ENCODE measurements at places on chromosomes 2 and 18.

DNA sequence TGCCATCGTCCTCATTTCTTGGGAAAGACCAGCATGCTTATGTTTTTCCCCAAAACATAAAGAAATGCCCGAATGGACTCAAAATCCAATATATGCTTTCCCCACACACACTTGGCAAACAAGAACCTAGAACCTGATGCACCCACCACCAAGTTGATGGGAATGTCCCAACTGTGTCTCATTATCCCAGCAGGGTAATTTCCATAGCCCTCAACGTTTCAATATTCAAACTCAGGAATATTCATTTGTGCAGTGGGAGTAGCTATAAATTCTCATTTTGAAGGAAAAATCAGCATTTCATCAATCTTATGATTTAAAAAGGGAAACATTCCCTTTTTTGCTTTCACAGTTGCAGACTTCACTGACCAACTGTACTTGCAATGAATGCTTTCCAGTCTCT lies 50.7 kb downstream of the SNORC start:
- no peak for DNase-seq

DNA sequence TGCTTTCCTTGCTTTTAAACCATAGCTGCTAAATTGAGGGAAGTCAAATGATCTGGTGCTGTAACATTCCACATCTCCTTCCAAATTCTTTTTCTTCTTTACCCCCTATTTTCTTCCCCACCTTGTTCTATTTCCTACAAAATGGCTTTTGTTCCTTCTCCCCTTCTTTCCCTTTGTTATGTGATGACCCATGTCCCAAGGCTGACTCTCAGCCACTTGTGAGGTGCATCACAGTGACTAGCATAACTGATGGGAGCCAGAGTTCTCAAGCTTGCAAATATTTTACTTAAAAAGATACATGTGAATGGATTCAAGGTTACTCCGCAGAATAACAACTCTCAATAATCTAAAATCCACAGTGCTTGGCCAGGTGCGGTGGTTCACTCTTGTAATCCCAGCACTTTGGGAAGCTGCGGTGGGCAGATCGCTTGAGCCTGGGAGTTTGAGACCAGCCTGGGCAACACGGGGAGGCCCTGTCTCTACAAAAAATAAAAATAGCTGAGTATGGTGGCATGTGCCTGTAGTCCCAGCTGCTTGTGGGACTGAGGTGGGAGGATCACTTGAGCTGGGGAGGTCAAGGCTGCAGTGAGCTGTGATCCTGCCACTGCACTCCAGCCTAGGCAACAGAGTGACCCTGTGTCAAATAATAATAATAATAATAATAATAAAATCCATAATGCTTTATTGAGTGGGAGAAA lies 100.1 kb upstream of the CERS6 start:
- DNase-seq: no peak

DNA sequence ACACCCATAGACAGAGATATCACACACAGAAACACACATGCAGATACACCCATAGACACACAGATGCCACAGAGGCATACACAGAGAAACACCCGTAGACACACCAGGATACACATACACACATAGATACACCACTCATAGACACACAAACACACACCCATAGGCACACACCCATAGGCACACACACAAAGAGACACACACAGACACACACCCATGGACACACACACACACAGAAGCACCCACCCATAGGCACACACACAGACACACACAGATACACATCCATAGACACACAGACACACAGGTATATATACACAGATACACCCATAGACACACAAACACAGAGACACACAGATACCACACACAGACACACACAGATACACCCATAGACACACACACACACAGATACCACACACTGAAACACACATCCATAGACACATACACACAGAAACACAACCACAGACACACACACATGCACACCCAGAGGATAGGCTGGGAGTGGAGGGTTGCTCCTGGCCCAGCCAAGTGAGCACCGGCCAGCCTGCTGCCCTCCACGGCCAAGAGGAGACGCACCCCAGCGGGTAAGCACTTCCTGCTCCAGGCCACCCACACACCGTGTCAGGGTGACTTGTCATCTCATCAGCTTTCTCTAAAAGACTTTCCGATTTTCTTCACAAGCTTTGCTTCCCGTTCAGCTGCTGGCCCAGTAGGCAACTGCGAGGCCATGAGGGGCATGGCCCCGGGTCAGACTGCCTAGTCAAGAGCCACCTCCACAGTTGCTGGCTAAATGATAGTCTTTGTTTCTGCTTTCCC lies 14.1 kb upstream of the CNNM3 start:
- DNase-seq: no peak

DNA sequence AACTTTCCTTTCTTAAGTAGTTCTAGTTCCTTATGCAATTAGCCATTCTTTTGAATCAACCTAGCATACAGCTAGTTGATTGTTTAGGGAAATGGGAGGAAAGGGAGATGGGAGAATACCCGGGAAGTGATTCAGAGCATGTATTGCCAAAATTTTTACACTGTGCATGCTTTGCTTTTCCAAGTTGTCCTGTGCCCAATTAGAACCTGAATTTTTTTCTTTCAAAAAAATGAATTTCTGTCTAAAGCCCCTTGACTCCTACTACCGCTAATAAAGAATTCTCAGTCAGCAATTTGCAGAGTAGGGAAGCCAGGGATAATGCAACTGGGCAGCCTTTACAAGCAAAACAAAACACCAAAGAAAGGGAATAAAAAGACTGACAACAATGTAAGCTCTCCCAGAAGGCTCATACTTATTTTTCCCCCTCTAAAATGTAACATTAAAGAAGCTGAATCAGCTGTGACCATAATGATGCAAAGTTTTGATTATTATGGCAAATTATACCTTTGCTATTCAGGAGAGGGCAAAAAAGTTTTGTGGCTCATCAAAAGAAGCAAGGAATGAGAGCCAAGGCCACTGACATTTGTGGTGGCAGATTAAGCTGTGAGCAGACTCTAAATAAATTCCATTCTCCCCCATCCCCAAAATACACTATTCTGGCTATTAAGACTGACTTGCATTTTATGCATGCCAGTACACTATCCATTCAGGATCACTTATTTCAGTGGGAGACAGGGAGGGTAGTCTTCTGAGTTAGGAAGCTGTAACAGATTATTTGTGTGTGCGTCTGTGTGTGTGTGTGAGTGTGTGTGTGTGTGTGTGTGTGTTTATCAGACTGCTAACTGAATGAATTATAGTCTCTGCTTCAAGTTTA lies 174.3 kb downstream of the ERBB4 start:
- DNase-seq: peak; percentile 5

DNA sequence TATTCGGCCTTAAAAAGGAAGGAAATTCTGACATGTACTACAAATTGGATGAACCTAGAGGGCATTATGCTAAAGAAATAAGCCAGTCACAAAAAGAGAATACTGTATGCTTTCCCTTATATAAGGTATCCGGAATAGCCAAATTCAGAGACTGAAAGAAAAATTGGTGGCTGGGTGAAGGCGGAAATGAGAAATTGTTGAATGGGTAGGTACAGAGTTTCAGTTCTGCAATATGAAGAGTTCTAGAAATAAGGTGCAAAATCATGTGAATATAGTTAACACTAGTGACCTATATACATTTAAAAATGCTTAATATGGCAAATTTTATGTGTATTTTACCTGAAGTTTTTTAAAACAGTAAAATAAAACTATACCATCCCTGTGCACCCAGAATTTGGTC lies 43.1 kb downstream of the RMP24 start:
- no peak for DNase-seq

DNA sequence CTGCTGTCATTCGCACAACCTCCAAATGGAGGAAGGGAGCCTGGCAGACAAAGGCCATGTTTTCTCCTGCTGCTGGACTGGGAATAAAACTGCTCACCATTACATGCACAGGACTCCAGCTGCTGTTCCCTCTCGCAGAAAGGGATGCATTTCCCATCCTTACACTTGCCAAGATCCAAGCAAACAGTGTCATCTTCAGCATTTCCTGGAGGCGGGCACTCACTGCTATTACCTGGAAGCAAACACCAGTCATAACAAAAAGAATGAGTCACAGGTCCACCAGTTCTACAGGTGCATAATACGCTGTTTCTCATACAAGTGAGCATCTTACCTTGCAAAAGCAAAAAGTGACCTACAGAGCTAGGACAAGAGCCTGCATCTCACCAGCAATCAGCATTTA lies 22.7 kb downstream of the IAH1 start:
- no peak for DNase-seq

- no peak for DNase-seq
These were observed 195.9 kb upstream of the CYRIA start for GRCh38 chr2:16861530-16861929.

DNA sequence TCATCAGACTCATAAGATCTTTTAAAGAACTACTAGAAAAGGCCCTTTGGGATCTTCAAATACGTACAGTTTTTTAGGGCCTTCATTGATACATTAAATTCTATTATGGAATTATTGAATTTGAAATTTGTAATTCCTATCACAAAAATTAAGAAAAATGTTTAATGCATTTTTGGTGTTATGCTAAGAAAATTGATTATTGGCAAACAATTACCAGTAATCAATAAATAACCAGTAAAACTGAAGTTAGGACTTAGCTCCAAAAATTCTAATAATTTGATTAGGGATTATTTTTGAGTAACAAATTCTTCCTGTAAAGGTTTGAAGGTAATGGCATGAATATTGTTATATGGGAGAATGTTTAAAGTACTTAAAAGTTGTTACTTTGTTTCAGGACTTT lies 119.3 kb downstream of the UBR3 start:
- DNase-seq: no peak

- no peak for DNase-seq
These were observed 26.4 kb downstream of the TRAPPC12 start for GRCh38 chr2:3405876-3406275.

DNA sequence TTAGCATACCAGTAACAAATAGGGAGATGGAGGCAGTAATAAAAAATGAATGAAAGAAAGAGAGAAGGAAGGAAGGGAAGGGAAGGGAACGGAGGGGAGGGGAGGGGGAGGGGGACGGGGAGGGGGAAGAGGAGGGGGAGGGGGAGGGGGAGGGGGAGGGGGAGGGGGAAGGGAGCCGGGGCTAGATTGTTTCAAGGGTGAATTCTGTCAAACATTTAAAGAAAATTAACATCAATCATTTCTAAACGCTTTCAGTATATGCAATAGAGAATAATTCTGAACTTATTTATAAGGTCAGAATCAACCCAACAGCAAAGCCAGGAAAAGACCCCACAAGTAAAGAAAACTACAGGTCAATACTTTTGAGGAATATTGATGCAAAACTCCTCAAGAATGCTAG lies 858.8 kb upstream of the GYPC start:
- DNase-seq: no peak

- DNase-seq: no peak
These were observed 17.2 kb downstream of the GKN2 start for GRCh38 chr2:68935471-68935870.

DNA sequence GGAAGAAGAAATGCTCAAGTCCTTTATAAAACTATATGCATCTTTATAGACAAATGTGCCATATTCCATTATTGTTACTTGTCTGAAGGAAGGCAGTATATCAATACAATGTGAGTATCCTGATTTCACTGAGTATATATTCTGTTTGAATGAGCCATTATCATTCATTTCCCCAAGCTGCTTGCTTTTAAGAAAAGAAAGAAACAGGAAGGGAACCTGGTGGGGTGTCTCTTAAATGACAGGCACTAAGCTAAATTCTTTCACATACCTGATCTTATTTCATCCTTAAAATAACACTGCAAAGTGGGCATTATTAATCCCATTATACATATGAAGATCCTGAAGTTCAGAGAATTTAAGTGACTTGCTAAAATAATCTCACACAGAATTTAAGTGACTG lies 307.9 kb downstream of the SLC8A1 start:
- no peak for DNase-seq

- no peak for DNase-seq
These were observed 212.2 kb upstream of the RAB12 start for GRCh38 chr18:8397034-8397433.

DNA sequence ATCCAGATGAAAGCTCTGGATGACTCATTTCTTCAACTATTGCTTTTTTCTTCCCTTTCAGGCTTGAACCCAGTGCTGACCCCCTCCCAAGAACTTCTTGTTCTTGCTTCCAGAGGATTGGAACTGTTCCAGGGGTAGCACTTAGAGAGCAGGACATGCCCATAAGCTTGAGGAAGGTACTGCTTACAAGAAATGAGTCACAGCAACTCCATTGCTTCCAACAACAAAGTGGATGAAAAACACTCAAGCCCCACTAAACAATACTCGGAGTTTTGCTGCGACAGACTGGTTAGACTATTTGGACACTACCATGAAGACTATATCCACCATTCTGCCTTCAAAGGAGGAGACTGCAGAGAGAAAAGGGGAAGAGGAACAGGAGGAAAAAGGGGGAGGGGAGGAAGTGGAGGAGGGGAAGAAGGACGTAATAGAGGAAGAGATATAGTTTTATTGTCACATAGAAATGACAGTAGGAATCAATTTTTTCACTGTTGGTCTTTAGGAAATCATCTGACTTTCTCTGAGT lies 1.6 kb upstream of the EPC2 start:
- DNase-seq: peak; percentile 89

DNA sequence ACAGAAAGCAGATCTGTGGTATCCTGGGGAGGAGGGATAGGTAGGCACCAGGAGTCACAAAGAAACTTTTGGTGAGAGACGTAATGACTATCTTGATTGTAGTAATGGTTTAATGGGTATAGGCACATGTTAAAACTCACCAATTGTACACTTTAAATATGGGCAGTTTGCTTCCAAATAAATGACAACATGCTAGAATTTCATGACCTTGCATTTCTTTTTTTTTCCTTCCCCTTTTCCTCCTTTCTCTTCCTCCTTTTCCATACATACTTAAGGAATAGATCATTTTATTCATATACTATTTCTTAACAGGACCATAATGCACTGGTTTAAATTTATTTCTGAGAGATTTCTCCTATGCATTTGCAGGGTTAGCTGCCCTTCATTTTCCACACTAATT lies 341.8 kb downstream of the TMEM182 start:
- no peak for DNase-seq

GRCh38 chr18:22103647-22104031 lies 65.8 kb upstream of the GATA6 start:
- DNase-seq: no peak

DNA sequence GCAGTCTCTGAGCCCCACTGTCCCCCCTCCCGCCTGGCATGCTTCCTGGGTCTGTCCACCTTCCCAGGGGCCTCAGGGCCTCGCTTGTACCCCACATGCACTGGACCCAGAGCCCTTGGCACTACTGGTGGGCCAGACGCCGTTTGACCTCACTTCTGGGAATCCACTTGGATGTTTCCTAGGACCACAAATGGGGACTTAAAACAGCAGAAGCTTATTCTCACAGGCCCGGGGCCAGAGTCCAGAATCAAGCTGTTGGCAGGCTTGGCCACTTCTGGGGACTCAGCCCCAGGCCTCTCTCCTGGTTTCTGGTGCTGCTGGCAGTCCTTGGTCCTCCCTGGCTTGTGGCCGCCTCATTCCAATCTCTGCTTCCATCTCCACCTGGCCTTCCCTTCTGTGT lies 19.6 kb downstream of the ANO7 start:
- DNase-seq: no peak

DNA sequence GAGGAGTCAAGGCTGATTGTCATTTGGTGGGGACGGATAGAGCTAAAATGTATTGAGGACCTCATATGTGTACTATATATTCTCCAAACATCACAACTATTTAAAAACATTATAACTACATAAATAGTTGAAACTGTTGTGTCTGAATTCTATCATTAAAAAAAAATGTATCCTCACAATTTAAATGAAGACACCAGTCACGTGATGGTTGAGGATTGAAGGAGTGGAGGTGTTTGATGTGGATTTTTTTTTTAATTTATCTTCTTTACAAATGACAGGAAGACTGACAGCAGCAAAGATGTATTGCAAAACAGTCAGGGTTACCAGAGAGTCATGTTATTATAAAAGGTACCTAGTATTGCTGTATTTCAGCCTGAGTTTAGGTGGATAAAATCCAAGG lies 30.0 kb downstream of the GNAL start:
- no peak for DNase-seq

Measured in fibroblast of the conjunctiva (primary cell).